Stimulated activated CD4-positive, alpha-beta T cell treated with anti-CD3 and anti-CD28 coated beads, Interleukin-2, amount 100 ng/mL, for 4 hours (primary cell): ENCODE measurements at places on chromosomes 11 and 22.

DNA sequence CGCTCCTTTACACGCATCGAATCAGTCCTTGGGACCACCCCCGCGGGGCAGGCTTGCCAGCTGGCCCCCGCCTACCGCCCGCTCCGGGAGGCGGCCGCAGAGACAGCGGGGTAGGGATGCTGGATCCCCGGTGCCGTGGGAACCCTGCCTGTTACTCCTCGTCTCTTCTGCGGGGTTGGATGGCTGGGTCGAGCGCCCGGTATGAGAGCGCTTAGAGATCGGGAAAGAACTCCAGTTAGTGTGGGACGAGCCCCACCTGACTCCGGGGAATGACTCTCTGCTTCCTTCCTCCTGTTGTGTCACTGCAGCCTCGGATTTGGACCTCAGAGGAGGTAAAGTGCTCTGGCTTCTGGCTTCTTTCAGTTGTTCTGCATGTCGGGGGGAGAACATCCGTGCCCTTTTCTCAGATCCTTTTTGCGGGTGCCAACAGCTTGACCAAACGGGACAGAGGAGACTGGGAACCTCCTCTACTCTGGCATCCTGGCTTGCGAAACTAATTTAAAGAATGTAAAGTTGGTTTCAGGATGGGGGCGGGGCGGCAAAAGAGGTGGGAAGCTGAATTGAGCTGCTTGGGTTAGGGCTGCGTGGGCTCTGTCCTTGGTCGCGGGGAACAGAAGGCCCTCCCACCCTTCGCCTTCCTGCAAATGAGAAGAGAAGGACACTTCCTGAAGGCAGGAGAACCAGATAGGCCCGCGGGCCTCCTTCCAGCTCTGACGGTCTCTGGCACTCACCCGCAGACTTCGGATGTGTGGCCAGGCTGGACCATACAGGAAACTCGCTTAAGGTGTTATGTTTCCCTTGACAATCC, 938 bp downstream of the LAYN start:
- DNase-seq, result no peak

DNA sequence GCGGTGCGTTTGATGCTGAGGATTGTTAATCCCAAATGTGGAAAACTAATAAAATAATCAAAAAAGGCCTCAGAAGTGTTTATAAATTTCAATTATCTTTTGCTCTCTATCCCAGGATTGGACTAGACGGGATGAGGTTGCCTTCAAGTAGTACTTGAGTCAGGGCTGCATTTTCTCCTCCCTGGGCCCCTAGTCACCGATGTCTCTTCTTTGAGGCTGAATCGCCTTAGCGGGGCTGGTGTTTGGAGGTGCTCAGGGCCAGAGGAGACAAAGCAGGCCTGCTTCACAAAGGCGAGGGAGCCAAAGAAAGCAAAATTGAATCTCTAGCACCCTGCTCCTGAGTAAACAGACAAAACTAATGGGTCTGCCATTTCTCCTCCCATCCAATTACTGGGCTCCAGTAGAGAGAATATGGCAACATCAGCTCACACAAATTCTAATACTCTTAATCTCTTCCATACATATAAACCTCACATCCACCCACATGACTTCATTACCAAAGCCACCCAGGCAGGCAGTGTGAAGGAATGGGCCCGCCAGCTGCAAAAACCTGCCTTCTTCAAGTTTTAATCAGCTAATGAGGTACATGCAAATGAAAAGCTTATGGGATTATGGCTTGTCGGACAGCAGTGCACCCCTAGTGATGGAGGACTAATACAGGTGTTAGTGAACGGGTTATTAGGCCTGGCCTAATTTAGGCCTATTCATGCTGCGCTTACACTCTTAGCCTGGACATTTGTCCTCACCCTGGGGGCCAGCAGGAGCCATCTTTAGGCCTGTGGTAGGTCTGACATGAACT, 52.7 kb upstream of the HTATIP2 start:
- no peak for DNase-seq

- DNase-seq, result no peak
Observed at GRCh38 chr11:44572436-44572835, 7.0 kb downstream of the CD82 start.

- DNase-seq, result no peak
Observed at GRCh38 chr11:132804258-132804657, 728.0 kb downstream of the OPCML start.

- no peak for DNase-seq
Observed at GRCh38 chr11:65297026-65297672, 17.5 kb upstream of the CDC42EP2 start.

GRCh38 chr11:70341881-70342429, 56.4 kb upstream of the CTTN start:
- no peak for DNase-seq

GRCh38 chr22:39958949-39959639, 1.1 kb upstream of the TMA7B start:
- DNase-seq, result no peak

GRCh38 chr22:30195245-30196140, 51.1 kb downstream of the LIF start:
- DNase-seq, result no peak

- DNase-seq, result no peak
Observed at GRCh38 chr11:78690352-78690987, 115.8 kb upstream of the NARS2 start.

GRCh38 chr11:19827399-19828135, 114.9 kb downstream of the NAV2 start:
- DNase-seq, result no peak

DNA sequence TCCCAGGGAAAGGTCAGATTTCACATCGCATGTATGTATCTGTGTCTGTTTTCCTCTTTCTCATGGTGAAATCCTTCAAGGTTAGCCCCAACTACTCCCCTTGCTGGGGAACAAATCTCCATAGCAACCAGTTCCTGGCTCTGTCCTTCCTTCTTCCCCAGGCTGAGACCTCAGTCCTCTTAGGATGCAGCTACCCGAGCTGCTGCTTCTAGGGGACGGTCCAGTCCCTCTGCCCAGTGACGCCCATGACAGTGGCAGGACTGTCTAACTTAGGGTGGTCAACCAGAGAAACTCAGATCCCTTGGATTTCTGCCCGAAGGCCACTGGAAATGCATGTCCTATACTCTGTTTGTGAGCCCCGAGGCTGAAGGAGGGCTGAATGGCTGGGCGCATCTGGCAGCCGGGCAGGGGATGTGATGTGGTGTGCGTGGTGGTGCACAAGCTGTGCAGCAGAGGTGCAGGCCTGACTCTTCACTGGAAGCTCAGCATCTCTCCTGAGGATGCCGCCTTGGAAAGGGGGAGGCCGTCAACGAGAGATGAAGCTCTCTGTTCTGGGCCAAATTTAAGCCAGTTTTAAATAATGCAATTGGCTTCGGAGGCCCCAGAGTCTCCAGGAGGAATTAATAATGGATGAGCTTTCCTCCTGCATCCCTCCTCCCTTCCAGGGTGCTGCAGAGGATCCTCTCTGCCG, 118.7 kb upstream of the B3GAT1 start:
- no peak for DNase-seq

DNA sequence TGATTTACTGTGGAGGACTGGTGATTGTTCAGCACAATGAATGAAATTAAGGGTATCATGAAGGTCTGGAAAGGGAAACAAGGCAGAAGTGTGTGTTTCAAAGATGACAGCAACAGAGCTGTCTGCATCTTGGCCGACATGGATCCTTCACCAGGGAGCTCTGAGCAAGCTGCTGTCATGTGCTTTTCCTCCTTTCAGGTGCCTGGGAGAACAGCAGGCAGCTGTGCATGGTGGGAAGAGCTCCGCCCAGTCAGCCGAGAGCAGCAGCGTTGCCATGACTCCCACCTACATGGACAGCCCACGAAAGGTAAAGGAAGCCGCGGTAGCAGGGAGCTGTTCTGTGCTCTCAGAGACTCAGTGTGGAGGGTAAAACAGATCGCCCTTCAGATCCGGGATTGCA, 87.1 kb upstream of the YWHAH start:
- DNase-seq, result no peak

DNA sequence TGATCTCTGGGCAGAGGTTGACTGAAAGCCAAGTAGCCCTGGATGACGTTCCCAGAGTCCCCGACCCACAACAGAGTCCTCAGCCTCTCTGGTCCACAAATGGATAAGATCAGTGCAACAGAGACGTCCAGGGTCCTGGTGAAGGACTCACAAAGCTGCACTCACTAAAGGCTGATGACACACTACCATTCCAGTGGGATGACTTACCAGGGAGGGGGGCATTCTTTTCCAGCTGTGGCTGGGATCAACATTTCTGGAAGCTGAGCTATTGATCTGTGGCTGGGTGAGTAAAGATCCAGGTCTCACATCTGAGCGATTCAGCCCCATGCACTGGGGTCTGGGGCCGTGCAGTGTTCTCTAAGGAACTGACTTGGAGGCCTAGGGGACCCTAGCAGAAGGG, 296.2 kb downstream of the NTM start:
- no peak for DNase-seq

- DNase-seq, result no peak
Observed at GRCh38 chr11:19306179-19306944, 65.6 kb upstream of the E2F8 start.

GRCh38 chr11:121374286-121374985, 77.7 kb upstream of the SORL1 start:
- DNase-seq, result no peak

DNA sequence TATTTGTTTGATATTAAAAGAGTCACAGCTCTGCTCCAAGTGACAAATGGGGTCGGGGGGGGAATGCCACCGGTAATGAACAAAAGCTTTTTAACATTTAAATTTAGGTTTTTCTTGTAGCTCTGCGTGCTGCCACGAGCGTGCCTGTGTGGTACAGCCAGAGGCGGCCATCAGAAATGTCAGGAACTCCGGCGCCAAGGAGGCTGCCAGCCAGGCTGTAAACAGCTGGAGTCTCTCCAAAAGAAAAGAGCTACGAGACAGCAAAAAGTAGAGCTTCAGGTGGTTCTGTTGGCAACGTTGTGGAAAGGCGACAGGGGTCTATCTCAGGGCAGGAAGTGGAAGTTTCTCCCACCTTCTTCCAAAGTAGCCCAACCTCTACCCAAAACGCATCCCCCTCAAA, 532.8 kb downstream of the OPCML start:
- no peak for DNase-seq

DNA sequence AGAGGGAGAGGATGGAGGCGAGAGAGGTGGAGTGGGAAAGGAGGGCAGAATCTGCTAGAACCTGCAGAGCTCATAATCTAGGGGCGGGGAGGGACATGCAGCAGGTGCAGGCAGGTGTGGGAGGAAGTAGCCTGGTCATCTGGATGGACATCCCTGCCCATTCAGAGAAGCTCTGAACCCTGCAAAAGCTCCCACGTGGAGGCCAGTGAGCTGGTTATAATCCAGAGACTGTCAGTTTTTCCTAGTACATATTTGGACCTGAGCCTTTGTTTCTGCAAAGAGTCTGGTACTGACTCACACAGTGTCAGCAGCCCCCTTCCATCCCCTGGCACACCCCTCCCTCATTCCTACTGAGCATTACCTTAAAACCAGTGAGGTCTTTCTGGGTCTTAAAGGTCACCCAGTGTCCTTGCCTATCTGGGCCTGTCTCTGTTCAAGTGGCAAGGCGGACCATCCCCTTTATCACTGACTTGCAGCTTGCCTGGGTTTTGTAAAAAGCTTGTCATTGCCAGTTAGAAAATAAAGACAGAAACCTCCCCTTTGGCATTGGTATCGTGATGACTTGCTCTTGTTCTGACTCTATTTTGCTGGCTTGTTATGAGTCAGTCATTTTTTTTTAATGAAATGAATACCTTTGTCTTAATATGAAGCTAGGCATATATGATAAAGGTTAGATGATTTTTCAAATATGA, 26.1 kb downstream of the PTPRJ start:
- no peak for DNase-seq

- no peak for DNase-seq
Observed at GRCh38 chr11:3073029-3073435, 15.8 kb upstream of the CARS1 start.

- no peak for DNase-seq
Observed at GRCh38 chr22:27782088-27782487, 19.5 kb downstream of the MN1 start.

- DNase-seq, result no peak
Observed at GRCh38 chr11:5234381-5234834, at the start of gene HBD. Gene HBD (minus strand): TSS chr11:5234483. CDS start chr11:5234433, 50 bp downstream.

DNA sequence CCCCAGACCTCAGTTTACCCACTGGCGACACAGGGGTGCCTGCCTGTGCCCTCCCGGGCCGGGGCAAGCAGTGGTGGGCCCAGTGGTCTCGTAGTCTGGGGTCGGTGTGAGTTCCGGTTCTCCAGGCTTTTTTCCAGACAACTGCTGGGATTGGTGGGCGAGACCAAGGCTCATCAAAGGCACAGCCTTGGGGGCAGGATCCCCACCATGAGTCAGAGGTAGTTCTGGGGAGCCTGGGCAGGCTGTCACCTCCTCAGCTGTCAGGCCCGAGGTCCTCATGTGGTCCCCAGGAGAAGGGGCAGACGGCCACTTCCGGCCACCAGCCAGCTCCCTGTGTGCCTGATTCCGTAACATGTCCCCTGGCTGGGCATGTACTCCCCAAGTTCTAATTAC, 827 bp upstream of the MUC2 start:
- DNase-seq, result no peak

- DNase-seq, result no peak
Observed at GRCh38 chr22:42969348-42969975, 45.5 kb downstream of the PACSIN2 start.

DNA sequence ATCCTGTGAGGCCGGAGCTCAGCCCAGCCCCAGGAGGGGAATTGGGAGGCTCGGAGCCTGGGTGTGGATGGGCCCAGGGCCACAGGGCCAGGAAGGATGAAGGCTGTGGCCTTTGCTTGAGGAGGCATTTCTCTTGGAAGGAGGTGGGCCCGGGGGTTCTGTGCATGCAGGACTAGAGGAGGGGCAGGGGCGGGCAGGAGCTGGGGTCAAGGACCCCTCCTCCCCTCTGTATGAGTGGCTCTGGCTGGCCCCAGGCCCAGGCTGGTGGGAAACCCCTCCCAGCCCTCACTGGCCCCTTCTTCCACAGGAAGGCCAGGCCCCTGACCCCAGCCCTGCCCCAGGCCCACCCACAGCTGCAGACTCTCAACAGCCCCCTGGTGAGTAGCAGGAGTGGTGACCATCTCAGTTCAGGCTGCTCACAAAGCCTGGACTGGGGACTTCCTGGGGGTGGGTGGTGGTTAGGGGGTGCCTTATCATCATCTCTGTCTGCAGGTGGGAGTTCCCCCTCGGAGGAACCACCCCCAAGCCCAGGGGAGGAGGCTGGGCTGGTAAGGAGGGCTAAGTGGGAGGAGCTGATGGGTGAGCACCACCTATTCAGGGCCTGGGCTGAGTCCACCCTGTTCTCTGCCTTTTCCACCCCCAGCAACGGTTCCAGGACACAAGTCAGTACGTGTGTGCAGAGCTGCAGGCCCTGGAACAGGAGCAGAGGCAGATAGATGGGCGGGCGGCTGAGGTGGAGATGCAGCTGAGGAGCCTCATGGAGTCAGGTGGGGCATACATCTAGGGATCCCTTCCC, 6.0 kb downstream of the KCNK7 start:
- DNase-seq, result no peak
